ENCODE measurements at places on chromosomes 4 and X.

DNA sequence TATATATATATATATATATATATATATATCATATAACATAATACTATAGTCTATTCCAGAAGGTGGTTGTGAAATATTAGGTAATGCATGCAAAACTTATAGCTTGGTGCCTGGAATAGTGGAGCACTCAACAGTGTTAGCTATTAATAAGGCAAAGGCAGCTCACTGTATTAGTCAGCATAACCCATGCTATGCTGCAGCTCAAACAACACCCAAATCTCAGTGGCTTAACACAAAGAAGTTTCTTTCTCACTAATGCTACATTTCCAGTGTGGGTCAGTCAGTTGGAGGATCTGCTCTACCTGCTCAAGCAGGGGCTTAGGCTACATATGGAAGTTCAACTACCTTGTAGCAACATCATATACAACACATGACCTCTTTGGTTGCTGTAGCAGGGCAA lies 5.2 kb upstream of the RPGR start:
- no peak for DNase-seq

DNA sequence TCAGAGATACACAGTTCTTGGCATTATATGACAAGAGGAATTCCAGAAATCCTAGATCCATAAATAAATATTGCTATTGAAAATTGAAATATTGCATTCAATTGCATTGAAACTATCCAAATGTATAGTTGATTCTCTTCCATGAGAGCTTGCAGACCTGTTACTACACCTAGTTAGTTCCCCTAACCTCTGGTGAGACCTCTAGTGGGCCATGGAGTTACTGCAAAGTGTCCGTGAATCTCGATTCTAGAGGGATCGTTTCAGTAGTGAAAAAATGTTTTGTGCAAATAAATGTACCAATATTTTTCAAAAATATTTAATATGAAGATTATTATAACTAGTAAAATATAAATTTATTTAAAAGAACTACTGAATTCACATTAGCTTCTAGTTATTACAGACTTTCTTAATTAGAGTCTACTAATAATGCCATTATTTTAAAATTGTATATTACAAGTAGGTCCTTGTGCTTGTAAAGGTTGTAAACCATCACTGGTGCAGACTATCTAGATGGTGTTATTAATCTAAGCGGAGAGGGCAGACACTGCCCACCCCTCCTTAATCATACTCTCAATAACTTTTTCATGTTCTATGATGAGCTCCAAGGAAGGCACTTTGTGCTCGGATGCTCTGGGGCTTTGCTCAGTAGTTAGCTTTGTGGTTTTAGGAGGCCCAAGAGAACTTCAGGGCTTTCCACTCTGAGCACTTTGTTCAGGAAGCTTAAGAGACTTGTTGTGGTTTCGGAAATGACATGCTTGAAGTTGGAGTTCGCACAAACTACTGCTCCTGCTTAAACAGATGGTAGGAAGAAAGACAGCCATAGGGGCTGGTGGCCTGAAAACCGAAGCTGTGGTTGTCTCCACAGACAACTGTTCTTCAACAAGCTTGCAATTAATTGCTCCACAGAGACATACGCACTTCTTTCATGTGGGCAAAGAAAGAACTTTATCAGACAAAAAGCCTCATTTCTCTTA lies 42.8 kb downstream of the IL21 start:
- peak; percentile 77 for DNase-seq

DNA sequence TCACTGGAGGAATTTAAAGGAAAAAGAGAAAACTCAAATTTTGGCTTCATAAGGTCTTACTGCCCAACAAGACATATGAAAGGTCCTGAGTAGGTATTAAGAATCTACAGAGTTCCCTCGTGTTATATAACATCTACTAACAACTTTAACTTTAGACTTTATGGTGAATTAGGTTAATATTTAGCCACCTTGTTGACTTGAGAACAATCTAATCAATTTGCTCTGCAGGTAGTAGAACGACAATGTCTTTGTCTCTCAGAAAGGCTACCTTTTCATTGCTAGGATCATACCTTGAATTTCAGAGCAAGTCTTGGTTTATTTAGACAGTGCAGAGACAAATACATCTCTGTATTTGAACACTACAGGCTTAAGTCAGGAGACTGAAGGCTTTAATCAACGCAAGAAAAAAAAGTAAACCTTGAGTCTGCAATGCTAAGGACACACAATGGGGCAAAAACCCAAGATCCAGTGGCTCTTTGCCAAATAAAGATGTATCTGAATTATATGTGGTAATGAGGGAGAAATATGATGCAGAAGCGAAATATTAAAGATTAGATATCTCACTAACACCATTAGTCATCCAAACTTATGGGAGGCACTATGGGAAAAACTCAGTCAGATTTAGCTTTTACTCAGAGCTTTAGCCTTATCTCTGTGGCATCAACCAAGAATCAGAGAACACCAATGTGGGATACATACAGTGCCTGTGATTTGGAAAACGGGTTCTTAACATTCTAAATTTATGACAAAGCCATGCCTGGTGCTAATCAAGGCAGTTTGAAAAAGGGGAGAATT lies 93.6 kb upstream of the FTHL17 start:
- DNase-seq = no peak

GRCh38 chr4:153151535-153152455 lies 52.4 kb upstream of the TRIM2 start:
- DNase-seq = peak; percentile 38

DNA sequence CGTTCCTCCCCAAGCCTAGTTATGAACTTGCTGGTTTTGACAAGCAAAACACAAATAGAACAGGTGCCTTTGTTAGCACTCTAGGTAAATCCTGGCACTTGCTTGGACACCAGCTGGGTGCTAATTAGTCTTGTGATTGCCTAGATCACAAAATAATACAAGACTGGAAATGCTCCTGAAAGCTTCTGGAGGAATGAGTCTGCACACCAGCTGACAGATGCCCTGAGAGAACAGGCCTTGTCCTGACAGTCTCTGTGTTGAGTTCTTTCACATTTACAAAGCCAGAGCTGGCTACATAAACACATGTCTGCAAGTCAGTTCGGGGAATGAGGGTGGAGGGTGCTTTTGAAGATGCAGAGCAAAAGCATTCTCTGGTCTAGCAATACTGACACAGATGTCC lies 93.8 kb downstream of the ELOVL6 start:
- DNase-seq = no peak

DNA sequence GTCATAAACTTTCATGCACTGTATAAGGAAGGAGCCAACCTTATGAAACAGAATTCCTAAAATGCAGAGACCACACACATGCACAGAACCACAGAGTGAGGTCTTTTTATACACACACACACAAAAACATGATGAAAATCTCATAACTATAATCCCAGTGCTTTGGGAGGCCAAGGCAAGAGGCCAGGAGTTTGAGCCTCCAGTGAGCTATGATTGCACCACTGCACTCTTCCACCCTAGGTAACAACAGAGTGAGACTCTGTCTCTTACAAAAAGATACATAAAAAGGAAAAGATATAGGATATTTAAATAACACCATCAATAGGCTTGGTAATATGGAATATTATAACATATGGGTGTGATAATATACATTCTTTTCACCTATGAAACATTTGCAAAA lies 10.6 kb downstream of the FGA start:
- DNase-seq = no peak

- no peak for DNase-seq
Observed at GRCh38 chrX:19702856-19703255, 184.5 kb downstream of the SH3KBP1 start.

DNA sequence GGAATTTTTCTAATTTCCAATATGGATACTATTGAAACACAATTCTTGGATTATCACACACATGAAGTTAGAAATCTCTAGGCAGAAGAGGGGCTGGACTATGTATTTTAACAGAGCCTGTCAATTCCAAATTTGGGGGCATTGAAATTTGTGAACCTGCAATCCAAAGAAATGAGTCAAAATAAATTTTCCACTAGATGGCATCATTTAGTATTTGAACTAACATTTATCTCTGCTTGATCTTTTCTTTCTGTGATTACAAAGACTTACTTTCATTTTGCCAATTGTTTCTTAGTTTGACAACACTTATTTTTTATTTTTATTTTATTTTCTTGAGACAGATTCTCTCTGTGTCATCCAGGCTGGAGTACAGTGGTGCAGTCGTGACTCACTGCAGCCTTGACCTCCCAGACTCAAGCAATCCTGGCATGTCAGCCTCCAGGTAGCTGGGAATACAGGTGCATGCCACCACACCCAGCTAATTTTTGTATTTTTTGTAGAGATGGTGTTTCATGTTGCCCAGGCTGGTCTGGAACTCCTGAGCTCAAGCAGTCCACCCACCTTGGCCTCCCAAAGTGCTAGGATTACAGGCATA lies 2.7 kb upstream of the PYURF start:
- DNase-seq = no peak

GRCh38 chr4:40238700-40239548 lies 42.1 kb downstream of the RHOH start:
- DNase-seq = peak; percentile 78

- DNase-seq = no peak
Observed at GRCh38 chr4:137521053-137521452, 11.2 kb downstream of the PCDH18 start.

- DNase-seq = no peak
Observed at GRCh38 chr4:16140879-16141249, 57.0 kb upstream of the PROM1 start.

GRCh38 chr4:48687313-48688051 lies 92.6 kb downstream of the FRYL start:
- no peak for DNase-seq

- DNase-seq = no peak
Observed at GRCh38 chr4:145348291-145348690, 133.4 kb upstream of the SMAD1 start.

DNA sequence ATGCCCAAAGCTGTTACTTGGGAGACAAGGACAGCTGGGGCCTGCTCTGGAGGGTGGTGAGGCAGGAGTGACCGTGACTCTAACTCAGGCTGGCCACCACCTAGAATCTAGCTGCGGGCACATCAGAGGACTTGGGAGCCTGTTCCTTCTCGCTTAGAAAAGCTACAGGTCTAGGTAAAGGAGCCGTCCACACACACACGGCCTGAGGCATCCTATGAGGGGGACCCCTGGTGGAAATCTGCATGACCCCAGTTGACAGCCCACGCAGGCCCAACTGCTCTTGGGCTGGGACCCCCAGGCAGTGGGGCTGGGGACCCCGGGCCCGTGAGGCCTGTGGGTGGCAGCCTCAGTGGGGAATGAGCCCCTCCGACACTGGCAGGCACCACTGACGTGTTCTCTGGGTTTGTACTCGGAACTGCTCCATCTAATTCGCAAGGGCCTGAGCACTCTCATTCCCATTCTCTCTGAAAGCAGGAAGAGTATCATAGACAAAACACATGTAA lies 75.6 kb downstream of the ACOX3 start:
- no peak for DNase-seq

DNA sequence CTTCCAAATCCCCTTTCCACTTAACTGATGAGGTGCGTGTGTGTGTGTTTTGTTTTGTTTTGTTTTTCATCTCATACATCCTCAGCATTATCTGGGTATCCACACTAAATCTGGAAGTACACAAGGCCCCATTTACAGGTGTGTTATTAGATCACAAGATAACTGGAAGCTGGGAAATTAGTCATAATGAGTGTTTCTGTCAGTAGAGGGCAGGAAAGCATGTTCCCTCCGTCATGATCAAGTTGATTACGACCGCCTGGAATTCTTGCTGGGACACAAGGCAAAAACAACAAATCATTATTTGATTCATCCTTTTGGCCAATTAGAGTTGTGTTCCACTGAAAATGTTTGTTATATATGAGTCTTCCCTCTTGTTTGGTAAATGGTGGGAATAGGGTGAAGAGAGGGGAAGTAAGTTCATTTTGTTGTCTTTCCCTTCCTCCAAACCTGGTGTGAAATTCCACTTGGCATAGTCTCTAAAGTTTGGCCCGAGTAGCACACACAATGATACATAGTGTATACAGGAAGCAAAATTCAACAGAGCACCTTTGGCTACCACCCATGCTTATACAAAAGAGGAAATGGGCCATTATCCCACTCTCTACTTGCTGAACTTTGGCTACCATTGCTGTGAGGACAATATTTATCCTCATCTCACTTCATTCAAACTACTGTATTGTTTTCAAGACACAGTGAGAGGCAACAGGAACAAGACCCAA lies 33.3 kb upstream of the TLL1 start:
- no peak for DNase-seq

- no peak for DNase-seq
Observed at GRCh38 chr4:101172369-101172768, 175.0 kb downstream of the PPP3CA start.

DNA sequence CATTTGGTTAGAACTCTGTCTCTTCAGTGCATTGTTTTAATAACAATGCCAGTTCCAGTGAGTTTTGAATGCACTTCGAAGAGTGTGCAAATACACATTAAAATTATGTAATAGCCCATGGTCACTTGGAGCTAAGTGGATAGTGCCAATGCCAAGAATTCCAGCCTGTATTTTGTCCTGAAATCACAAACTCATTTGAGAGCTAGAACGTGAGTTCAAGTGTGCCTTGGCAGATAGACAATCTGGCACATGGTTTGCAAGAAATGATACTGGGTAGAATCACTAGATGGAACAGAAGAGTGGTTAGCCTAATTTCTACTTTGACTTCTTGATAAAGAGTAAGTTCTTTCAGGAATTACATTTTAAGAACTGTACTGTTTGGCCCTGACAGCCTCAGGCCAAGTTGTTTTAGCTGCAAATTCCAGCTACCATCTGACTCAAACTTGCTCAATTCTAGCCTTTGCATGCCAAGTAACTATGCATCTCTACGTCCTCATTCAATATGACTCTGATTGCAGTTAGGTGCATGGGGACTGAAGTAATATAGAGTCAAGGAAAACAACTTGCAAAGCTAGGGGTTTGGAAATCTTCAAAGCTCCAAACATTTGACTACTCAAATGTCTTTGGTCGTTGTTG lies 131.9 kb upstream of the SMIM31 start:
- DNase-seq = no peak

DNA sequence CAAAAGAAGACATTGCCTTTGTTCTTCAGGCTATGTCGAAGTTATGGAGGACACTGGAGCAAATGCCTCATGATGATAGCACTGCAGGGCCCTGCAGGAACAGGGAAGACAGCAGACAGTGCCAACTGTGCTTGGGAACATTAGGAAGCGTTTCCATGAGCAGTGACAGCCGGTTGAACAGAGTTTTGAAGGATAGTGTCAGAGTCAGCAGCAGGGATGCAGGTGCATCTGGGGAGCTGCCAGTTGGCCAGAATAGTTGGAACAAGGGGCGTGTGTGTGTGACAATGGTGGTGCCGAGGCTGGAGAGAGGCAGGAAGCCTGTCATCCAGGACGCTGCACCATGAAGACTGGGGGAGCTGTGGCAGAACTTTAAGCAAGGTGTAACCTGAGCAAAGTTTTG lies 88.6 kb downstream of the SHROOM3 start:
- no peak for DNase-seq

- no peak for DNase-seq
Observed at GRCh38 chr4:147860960-147861359, 129.1 kb downstream of the ARHGAP10 start.

- no peak for DNase-seq
Observed at GRCh38 chrX:97401154-97401553, 517.4 kb downstream of the RPA4 start.

GRCh38 chr4:52618795-52619590 lies 40.1 kb downstream of the USP46 start:
- DNase-seq = no peak

Measured in stimulated activated CD4-positive, alpha-beta T cell treated with anti-CD3 and anti-CD28 coated beads, Interleukin-4, amount 100 ng/mL, for 24 hours (primary cell).